GF-D8 (cell line): ENCODE measurements at places on chromosomes 2 and 18.

DNA sequence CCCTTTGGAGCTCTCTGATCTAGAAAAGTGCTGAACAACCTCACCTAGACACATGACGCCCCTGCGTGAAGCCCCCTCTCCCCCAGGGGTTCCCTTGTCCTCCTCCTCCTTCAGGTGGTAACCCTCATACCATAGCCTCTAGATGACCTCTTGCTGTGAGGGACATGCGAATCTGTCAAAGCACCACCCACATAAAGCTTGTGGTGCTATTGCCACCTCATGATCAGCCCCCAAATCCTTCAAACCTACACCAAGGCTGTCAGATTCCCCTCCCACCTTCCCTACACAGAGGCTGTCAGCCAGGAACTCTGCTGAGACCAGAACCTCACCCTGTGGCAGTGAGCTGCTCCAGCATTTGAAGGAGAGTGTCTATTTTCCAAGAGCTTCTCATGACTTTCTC lies 43.1 kb upstream of the TEX51 start:
- DNase-seq, result no peak

DNA sequence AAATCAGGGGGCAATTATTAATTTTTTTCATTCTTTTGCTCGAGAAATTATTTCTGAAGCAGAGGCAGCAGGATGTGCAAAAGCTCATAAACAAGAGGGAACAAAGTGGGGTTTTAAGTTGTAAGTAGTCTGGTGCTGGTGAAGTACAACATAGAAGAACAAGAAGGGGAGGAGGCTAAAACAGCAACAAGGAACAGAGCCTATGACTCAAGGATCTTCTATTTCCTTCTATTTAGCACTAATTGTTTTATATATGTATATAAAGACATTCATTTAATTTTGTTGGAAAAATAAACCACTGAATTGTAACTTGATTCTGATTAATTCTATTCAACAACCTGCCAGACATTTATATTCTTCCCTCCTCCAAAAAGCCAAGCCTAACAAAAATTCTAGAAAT lies 35.0 kb downstream of the YES1 start:
- no peak for DNase-seq

DNA sequence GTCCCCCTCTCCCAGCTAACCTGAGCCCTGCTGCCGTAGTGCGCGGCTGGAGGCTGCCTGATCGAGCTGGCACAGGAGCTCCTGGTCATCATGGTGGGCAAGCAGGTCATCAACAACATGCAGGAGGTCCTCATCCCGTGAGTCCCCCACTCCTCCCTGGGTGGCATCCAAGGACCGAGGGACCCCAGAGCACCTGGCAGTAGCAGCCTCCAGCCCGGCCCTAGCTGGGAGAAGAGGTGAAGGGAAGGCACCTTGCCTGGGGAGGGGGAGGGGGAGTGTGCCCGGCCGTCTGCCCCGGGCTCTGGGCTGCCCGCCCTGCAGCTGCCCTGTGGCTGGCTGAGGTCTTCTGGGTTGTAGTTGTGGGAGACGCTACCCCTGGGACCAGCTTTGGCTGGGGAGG lies 26.3 kb downstream of the ANO7 start:
- DNase-seq, result no peak

DNA sequence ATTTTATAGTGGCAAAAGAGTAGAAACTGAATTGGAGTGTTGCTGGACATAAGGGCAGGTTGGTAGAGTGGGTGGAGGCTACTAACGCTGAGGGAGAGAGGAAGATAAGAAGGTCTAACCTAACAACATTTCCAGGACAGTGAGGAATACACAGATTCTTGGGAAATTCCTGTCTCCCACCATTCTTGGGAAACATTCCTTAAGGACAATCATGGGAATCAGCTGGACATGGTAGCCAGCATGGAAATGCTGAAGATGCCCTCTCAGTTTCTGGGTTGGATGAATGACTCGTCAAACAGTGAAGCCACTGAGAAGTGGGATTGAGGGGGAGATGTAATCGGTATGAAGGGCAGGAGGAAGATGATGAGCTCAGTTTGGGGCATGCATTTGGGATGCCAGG lies 265.4 kb downstream of the AFF3 start:
- no peak for DNase-seq

DNA sequence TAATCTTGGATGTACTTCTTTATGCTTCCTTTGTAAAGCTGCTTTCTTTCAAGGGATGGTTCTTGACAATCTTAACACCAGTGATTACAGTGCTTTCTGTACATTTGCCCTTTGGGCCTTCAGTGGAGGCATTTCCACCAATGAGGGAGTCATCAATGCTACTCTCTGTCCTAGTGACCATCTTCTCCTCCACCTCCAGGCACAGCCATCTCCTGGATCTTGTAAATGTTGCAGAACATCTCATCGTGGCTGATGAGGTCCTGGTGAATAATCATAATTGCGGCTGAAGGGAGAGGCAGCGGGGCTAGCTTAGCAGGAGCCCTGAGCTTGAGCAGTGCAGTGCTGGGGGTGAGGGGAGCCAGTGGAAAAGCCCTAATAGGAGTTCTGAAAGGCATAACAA lies 32.5 kb downstream of the IDH1 start:
- no peak for DNase-seq

- DNase-seq, result no peak
These were observed 898.9 kb downstream of the CPS1 start for GRCh38 chr2:211455216-211455841.

- DNase-seq, result no peak
These were observed 149.4 kb upstream of the NDUFV2 start for GRCh38 chr18:8952769-8953760.

DNA sequence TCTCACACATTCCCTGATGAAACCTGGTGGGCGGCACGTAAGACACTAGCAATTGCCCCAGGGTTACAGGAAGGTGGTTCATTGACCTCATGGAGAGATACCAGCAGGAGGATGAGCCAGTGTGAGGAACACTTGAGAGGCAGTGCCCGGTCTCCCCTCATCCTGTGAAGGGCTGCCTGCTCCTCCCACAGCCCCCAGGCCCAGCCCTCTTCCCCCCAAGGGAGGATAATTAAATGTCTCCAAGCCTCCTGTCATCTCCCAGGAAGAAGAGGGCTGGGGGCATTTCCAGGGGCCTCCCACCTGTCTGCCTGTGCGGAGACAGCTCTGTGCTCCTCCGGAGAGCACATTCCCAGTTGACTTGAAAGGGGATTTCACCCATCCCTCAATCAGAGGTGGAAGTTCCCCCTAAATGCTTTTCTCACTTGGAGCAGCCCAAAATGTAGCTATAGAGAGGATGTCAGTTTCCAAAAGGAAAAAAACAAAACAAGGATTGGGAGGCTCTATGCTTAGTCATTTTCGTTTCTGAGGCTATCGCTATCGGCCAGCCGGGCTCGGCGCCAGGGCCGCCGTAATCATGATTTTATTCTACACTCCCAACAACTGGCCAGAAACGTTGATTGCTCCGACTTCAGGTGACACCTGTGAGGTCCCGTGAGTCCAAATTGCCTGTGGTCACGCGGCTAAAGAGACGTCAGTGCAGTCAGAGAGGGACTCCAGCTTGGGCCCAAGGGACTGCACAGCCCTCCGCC lies 7.1 kb downstream of the KCNF1 start:
- DNase-seq, result no peak

DNA sequence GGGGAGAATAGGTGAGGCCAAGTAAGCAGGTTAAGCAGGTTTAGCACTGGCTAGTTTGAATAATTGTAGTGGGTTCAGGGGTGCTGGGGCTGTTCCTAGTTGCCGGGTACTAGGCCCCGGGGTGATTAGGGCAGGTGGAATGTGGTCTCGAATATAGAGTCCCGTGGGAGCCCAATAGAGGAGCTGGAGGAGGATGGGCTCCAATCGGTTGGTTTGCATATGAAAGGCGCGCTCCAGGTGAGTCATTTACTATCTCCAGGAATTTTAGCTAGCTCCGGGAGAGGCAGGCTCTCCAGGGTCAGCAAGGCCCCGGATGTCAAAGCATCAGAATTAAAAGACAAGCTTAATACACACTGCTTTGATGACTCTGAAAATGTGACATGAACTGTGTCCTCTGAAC lies 304.0 kb downstream of the ZNF521 start:
- no peak for DNase-seq

- no peak for DNase-seq
These were observed 79.2 kb downstream of the LONRF2 start for GRCh38 chr2:100242891-100243619.

DNA sequence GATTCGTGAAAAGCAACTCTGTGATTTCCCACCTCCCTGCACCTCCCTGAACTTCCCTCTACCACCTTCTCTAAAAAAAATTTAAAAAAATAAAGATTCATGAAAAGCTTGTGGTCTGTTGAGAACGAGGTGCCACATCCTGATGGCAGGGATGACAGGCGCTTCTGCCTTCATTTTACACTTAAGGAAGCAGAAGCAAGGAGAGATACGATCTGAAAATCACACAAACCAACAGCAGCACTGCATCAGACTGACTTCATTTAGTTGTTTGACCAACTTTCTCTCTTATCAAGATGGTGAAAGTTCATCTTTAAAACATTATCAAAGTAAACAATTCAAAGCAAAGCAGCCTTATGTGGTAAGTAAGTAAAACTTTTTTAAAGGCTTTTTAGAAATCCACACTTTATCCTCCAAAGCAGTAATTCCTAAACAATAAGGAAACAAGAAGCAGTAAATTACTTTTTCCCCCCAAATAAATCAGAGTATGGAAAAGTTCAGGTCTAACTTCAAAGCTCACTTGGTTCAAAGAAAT lies 15.5 kb downstream of the WDFY1 start:
- DNase-seq, result peak; percentile 70

- no peak for DNase-seq
These were observed 301.3 kb upstream of the RGPD4 start for GRCh38 chr2:107525406-107525805.

- DNase-seq, result no peak
These were observed 15.7 kb upstream of the MYO3B start for GRCh38 chr2:170162271-170162632.

DNA sequence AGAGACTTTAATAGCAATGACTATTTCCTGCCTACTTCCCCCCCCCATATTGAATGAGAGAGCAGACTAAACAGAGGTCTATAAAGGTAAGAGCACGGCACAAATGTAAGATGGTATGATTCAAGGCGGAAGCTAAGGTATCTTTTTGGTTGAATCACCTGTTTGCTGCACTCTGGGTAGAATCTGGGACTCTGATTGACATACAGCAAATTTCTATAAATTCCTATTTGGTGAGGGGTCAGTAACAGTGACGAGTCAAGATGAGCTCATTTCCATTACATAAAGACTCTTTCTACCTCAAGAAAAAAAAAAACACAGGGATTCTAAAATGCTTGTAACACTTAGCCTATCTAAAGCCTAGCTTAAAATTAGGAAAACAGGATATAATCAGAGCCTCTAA lies 297.3 kb downstream of the TNS1 start:
- DNase-seq, result no peak

- DNase-seq, result no peak
These were observed 109.9 kb upstream of the ID2 start for GRCh38 chr2:8571792-8572499.

DNA sequence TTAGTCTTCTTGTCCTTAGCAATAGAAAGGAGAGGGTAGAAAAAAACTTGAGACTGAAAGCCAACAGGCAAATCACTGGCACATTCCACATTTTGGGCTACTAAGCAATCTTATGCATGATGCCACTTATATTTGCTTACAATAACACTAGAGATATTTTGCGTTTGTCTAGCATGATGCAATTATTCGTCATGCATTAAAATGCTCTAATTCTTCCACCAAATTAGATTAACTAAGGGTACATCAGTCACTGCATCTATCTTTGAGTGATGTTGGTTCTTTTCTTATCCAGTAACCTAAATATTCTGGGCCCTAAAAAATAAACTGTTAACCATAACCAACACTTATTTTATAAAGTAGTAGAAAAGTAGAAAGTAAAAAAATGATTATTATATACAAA lies 1311.7 kb upstream of the CDH2 start:
- no peak for DNase-seq

DNA sequence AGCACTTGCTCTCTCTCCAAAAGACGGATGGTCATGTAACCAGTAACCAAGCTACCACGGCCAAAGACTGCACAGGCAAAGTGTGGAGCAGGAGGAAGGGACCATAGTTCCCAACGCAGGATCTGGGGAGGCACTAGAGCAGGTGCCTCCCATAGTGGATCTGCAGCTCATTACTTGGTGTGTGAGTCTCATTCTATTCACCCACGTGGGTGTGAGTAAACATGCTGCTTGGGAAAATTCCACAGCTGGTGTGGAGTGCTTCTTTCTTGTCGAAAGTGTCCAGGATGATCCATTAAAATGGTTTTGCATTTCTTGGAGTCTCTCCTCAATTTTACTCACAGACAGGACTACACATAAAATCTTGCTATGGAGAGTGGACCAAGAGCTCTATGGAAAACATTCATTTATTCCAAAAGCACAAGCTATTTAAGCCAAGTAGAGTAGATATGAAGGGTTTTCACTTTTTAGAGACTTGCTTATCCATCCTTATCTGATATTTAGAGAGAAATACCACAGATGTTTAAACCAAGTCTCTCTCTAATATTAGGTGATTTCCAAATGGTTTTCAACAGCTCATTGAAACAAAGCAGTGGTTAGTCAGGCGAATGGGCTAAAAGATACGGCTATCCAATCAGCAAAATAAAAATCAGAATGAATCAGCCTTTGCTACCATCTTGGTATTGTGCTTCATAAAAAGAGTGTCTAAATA lies 104.3 kb upstream of the CCDC195 start:
- DNase-seq, result no peak

DNA sequence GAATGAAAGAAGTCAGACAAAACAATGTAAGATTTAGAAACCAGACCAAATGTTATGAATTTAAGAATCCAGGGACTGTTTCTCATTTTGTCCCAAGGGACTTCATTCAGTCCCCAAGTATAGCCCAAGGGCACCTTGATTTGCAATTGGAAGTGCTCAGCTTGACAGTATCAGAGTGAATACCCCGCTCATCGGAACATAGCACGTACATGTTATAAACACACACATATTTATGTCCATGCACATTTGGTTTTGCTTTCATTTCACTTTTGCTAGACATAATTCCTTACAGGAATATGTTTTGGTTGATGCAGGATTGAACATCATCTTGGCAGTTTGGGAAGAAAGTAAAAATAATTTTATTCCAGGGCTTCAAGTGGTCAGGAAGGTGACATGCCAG lies 100.2 kb downstream of the PID1 start:
- DNase-seq, result no peak

GRCh38 chr18:53603276-53603675 lies 621.2 kb downstream of the MBD2 start:
- no peak for DNase-seq
